ENCODE measurements at places on chromosomes 5 and 9.

DNA sequence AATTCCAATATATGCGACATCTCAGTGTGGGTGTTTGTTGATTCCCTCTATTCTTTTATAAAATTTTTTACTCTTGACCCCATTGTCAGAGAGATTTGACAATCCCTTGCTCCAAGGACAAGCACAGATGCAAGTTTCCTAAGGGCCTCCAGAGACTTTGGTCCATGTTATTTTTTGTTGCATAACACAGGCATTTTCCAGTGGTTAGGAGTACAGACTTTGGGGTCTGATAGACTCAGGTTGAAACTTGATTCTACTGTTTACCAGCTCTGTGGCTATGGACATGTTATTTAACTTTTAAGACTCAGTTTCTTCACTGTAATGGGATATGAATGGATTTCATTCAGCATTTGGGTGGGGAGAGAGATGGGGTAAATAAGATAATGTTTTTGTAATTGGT is 361.3 kb downstream of the ENC1 start:
- no peak for DNase-seq

DNA sequence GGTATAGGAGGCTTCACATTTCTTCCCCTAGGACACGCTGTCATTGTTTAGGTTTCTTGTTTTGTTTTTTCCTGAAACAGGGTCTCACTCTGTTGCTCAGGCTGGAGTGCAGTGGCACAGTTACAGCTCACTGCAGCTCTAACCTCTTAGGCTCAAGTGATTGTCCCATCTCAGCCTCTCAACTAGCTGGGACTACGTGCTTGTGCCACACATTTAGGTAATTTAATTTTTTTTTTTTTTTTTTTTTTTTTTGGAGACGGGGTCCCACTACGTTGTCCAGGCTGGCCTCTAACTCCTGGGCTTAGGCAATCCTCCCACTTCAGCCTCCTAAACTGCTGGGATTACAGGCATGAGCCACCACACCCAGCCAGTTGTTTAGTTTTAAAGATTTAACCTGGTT is 66.2 kb downstream of the EXOSC2 start:
- DNase-seq: no peak

DNA sequence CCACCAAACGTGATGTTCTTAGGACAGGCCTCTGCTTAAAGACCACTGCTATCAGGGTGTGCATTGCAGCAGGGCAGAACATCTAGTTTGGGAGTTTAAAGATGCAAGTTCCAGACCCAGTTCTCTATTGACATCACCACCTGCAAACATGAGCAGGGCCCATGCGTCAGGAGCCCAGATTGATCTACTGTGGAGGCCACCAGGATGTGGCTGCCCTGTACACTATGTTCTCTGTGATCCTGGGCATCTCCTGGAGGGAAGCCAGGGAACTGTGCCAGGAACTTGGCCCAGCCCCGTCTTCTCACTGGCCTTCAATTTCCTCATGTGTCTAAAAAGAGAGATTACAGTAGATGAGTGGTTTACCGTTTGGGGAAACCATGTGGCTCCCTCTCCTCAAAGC is 87.1 kb downstream of the PDE6A start:
- DNase-seq: no peak

DNA sequence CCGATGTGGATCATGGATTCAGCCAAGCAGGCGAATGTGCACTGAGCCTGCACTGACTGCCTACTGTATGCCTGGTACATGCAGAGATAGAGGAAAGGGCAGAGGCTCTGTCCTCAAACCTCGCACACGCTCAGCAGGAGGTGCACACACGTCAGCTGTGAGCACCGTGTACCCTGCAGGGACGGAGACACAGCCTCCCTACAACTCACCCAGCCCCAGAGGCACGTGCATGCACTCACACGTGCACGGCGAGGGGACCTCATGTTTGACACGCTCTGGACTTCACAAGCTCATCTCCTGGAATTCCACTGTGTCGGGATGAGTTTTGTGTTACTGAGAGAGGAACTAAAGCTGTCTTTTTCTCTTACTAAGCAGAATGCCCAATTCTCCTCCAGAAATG is 48.4 kb downstream of the IRX2 start:
- no peak for DNase-seq

DNA sequence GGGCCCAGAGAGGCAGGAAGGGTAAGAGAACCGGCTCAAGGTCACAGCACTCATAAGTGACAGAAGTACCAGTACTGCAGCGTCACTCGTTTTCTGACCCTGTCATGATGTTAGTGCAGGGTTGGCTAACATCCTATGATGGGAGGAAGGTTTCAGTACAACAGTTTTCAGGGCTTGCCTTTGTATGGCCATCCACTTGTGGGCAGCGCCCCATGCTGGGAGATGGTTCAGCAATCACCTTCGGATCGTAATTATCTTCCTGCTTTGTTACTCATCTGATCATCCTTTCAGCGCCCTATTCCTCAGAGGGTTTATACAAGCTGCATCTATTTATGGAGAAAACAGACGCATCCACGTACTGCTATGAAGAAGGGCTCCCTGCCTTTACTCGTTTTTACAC is 2.4 kb downstream of the MAP1B start:
- DNase-seq: no peak

DNA sequence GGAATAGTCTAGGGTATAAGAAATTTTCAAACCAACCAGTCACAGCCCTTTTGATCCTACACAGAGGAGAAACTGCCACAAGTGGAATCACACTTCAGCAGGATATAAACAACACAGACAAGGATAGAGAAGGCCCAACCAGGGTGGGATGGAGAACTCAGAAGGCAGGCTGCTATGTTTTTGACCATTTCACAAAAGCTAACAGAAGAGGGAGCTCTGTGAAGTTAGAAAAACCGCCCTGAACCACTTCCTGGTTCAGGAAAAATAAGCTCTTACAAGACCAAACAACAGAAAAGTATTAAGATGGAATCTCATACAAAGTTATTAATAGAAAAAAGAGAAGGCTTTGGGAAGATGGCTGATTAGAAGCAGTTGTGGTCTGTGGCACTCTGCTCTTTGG is 960 bp upstream of the IFNB1 start:
- no peak for DNase-seq

DNA sequence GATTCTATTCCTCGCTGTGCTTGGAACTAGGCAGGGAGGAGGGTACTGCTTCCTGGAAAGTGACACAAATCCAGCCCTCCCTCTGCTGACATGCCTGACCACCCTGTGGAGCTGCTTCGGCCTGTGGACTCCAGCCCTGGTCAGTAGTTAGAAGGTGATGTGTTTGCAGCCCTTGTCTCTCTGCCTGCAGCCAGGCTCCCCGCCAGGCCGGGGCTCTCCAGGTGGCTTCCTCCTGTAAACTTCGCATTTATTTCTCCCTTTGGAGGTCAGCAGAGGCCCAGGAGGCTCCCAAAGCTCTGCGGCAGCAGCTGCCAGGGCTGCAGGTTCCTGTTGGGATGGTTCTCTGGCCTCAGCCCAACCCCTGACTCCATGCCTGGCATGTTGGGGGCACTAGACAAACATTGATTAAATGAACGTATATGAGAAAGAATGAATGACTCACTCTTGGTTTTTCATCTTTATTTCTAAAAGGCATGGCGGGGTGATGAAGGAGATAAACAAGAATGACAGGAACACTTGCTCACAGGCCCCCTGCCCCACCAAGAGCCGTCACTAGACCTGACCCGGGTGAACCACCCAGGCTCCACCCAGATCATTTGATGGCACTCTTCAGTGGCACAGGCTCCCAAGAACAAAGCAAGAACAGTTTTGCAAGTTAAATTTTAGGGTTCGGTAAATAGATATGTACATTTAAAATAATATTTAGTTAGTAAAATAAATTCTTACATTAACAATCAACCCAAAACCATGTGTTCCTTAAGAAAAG is 8.4 kb upstream of the IRX2 start:
- DNase-seq: no peak

GRCh38 chr9:121598167-121598964 is 53.1 kb upstream of the DAB2IP start:
- DNase-seq: no peak

GRCh38 chr9:104286799-104287198 is 192.7 kb downstream of the SMC2 start:
- no peak for DNase-seq

- DNase-seq: no peak
Measured at GRCh38 chr5:159041444-159042198, 58.1 kb downstream of the EBF1 start.

GRCh38 chr9:106310782-106311181 is 552.2 kb upstream of the ZNF462 start:
- no peak for DNase-seq

- DNase-seq: no peak
Measured at GRCh38 chr5:69140827-69141226, 26.1 kb upstream of the CCNB1 start.

- DNase-seq: no peak
Measured at GRCh38 chr9:111038331-111039230, at the start of gene LPAR1. LPAR1 (minus strand) TSS chr9:111038470; CDS start chr9:110972117, 66,353 bp downstream.

DNA sequence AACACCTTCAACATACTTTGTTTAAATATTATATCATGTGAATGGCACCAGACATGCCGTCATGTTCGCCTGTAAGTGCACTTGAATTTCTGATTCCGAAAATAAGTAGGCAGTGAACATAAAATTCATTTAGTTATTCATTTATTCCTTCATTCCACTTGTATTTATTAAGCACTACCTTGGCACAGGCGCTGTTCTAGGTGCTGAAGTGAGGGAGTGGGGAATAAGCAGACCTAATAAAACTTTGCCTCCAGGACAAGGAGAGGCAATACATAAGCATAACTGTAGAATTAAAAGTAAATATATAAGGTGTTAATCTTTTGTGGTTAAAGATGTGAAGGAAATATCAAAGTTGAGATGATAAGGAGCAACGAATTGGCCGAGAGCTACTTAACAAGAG is 297.4 kb downstream of the TENT4A start:
- DNase-seq: no peak

All from activated naive CD4-positive, alpha-beta T cell (primary cell).